ENCODE measurements at places on chromosomes 2 and 18.

DNA sequence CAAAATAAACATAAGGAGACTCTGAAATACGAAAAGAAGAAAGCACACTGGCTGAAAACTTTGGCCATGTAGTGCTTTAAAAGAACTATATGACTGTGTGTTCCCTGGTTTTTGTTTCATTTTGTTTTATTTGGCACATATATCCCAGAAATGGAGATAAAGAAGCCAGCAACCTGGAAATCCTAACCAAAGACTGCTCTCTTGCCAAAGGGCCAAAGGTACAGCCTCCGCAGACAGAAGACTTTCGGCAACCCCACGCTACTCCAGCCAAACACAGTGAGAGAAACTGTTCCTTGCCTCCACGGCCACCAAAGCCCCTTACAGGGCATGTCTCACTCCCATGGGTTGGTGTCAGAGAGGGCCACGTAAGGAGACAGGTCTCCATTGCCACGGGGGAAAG is 381.2 kb upstream of the NETO1 start:
- no peak overlapping the region for H3K4me3 ChIP-seq
- H3K36me3 ChIP-seq, result no peaks in the 10 kb centered on the region
- H3K27me3 ChIP-seq, result no peaks in the 10 kb centered on the region
- no peak for DNase-seq

DNA sequence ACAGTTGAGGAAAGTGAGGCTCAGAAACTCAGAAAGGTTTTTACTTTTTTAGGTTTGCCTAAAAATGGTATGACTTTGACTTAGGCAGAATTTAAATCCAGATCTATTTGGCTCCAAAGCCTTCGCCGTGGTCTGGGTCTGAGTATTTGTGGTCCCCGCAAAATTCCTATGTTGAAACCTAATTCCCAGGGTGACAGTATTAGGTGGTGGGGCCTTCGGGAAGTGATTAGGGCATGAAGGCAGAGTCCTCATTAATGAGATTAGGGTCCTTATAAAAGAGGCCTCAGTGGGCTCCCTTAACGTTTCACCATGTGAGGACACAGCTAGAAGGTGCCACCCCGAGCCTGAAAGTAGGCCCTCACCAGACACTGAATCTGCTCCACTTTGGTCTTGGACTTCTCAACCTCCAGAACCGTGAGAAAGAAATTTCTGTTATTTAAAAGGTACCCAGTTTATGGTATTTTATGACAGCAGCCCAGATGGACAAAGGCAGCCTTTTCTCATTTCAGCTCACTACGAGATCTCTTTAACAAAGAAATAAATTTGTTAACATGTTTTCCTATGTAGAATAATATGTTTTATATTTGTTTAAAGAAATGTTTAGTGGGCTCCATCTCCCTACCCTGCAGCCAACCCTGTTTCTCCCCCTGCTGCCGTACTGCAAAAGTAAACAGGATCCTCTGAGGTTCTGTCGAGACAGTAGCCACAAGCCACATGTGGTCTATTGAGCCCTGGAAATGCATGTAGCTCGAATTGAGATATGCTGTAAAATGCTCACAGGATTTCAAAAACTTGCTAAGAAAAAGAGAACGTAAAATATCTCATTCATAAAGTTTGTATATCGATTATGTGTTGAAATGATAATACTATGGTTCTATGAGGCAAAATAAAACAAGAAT is 80.6 kb downstream of the MOGAT1 start:
- H3K4me1 ChIP-seq, result peaks cover 20% of the 10 kb centered on the region
- no peak overlapping the region for H3K4me3 ChIP-seq
- peak; percentile 36 for DNase-seq
- no peaks in the 10 kb centered on the region for H3K36me3 ChIP-seq
- peaks cover 9% of the 10 kb centered on the region for H3K27me3 ChIP-seq
- no peak overlapping the region for H3K27ac ChIP-seq

DNA sequence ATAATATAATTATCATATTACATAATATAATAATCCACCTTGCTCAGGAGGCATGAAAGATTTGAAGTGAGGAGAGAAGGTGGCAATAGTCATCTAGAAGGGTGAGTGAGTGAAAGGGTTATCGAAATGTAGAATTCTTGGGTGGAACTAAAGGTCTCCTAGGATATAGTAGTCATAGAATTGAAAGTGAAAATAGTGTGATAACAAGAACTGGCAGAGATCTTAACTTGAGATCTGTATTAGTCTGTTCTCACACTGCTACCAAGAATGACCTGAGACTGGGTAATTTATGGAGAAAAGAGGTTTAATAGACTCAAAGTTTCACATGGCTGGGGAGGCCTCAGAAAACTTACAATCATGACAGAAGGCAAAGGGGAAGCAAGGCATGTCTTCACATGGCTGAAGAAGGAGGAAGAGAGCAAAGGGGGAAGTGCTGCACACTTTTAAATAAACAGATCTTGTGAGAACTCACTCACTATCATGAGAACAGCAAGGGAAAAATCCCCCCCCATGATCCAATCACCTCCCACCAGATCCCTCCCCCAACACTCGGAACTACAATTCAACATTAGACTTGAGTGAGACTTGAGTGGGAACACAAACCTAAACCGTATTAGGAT is 351.5 kb downstream of the NR4A2 start:
- H3K4me3 ChIP-seq, result no peak overlapping the region
- no peaks in the 10 kb centered on the region for H3K27me3 ChIP-seq
- no peak for DNase-seq
- H3K4me1 ChIP-seq, result no peaks in the 10 kb centered on the region

GRCh38 chr2:212505586-212505985 is 33.0 kb downstream of the ERBB4 start:
- DNase-seq, result no peak
- no peak overlapping the region for H3K27ac ChIP-seq
- H3K36me3 ChIP-seq, result no peaks in the 10 kb centered on the region
- H3K4me3 ChIP-seq, result no peak overlapping the region
- H3K27me3 ChIP-seq, result no peaks in the 10 kb centered on the region

- DNase-seq, result no peak
- H3K4me1 ChIP-seq, result peaks cover 2% of the 10 kb centered on the region
- H3K36me3 ChIP-seq, result no peaks in the 10 kb centered on the region
- no peaks in the 10 kb centered on the region for H3K27me3 ChIP-seq
- no peak overlapping the region for H3K27ac ChIP-seq
- no peak overlapping the region for H3K4me3 ChIP-seq
These were observed 154.4 kb upstream of the HNMT start for GRCh38 chr2:137809837-137810236.

All from activated CD4-positive, alpha-beta memory T cell treated with anti-CD3 and anti-CD28 coated beads, Interleukin-2, amount 10 ng/mL, durations not matched to agents 7 days and 5 days (primary cell).